ENCODE measurements at places on chromosomes 5 and 9.
A peak's percentile ranks its signal among the peaks of the same experiment; 100 is the strongest.

DNA sequence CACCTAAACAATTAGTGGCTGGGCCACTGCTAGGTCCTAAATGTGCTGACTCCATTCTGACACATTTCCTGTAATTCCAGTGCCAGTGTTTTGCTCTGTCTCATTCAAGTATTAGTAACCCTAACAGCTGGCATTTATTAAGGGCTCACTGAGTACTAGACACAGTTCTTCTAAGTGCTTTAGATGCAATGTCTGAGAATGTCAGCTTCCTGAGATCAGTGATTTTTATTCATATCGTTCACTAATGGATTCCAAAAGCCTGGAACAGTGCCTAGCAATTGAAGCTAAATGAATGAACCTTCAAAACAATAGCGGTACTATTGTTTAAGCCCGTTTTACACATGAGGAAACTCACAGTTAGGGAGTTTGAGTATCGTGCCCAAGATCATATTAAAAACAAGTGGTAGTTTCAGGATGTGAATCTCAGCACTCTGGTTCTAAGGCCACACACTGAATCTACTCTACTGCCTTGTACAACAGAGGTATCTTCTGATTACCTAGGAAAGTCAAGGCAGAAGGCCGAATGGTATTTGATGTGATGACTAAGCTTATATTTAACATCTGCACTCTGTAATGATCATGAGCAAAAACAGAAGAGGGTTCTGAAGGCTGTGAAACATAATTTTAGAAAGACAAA is 304.0 kb downstream of the PJA2 start:
- DNase-seq, result peak; percentile 52

DNA sequence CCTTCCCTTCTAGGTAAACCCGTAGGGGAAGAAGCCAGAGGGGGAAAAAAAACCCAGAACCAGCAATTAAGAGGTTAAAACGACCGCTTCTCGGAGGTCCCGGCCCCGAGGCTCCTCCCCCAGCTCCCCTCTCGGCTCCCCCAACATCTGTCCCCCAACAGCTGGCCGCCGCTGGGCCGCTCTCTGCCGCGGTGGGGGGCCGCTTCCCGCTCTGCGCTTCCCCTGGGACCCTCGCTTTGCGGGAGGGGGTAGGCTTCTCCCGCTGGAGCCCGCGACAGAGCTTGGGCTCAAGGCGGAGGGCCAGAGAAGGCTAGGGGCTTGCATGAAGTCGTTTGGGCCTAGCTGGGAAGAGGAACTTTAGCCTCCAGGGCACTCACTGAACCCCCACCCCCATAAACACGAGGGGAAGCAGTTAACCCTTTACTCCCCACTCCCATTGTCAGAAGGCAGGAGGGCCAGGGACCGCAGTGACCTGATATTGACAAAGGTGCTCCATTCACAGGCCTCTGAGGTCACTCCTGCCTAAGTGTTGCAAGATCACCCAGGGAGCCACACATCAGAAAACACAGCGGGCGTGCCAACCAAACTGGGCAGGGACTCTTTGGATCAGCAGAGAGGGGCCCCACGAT is 7.5 kb downstream of the LHX6 start:
- DNase-seq, result peak; percentile 85

GRCh38 chr9:71761938-71762353 is 6.4 kb downstream of the CEMIP2 start:
- no peak for DNase-seq

- no peak for DNase-seq
These were observed 204.9 kb downstream of the ERCC6L2 start for GRCh38 chr9:96080364-96080763.

DNA sequence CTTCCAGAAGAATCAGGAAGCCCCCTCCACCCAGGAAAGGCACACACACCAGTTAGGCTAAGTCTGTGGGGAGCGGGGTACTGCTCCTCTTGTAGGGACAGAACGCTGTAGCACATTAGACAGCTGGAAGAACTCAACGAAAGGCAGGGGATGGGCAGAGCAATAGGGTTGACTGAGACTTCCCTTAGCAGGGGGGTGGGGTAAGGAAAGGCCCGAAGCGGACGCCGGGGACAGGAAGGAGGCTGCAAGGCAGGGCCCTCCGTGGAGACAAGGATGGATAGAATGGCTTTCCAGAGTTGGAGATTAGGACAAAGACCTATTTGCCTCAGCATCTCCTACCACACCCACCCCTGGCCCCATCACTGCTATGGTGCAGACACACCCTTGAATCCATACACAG is 14.3 kb downstream of the CNTFR start:
- no peak for DNase-seq

Data from tongue (tissue), 3 donors.